C1 segment of cervical spinal cord (tissue), 14 donors: ENCODE measurements at places on chromosomes 12 and 14.

DNA sequence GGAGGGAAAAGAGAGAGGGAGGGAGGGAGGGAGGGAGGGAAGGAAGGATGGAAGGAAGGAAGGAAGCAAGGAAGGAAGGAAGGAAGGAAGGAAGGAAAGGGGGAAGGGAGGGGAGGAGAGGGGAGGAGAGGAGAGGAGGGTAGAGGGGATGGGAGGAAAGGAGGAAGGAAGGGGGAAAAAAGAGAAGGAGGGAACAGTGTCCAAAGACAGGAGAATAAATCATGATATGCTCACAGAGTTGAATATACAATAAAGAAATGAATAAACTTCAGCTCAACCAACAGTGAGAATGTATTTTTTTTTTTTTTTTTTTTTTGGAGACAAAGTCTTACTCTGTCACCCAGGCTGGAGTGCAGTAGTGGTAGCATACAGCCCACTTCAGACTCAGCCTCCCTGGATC lies 4.0 kb downstream of the OR6J1 start:
- no peak for DNase-seq

GRCh38 chr12:57771236-57771872 lies 551 bp downstream of the METTL1 start:
- DNase-seq = no peak

DNA sequence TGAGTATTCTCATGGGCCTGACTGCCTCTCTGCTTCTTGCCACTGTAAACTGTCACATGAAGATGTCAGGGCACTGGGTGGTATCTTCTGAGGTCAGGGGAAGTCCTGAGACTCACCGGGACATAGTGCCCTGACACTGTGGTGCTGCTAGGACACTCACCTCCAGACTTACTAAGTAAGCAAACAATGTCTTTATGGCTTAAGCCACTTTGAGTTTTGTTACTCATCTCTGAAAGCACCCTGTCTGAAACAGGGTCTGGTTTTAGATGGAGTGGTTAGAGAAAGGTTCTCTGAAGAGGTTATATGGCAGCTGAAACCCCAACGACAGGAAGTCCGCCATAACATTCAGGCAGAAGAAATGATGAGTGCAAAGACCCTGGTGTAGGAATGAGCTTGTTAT lies 22.7 kb downstream of the GPR19 start:
- no peak for DNase-seq

DNA sequence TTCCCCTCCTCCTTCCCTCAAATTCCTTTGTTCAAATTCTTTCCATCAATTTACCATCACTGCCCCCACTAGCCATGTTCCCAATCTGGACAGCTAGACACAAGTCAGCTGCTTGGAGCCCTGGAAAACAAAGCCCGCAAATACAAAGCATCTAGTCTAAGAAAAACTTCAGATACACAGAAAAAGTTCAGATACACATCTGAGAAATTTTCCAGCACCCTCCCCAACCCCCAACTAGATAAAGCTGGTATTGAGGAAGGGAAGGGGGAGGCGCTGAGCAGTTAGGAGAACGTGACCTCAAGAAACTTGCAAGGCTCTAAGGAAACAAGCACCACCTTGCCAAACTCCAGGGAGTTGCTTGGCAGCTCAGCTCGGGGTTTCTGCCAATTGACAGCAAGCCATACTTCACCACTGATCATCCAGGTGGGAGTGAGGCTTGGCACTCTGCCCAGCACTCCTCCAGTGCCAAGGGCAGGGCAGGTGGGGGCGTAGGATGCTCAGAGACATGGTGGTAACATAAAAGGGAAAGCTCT lies 5.1 kb upstream of the CNIH1 start:
- DNase-seq = no peak

DNA sequence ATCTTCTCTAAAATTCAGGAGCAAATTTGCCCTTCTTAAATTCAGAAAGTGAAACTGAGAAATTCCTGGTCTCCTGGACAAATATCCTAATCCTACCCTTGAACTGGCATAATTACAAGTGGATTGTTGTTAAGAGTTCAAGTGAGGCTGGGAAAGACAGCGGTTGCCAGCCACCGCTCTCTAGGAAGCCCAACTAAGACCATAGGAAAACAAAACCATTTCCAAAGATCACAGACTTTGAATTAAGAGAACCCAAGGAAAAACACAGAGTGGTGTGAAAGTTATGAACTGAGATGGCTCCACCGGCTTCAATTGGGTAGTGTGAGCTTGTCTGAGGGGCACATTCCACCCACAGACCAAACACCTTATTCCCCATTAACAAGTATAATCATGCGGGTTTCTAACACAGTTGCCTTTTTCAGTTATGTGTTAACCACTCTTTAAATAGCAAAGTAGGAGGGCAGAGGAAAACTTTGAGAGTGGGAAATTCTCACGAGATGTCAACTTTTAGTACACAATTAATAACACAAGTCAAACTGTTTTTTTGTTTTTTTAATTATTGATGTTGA lies 1628.8 kb upstream of the SEL1L start:
- DNase-seq = no peak

GRCh38 chr12:48351022-48351708 lies 446 bp upstream of the ZNF641 start:
- DNase-seq = peak; percentile 85

- no peak for DNase-seq
Measured at GRCh38 chr12:92543359-92543758, 159.4 kb upstream of the PLEKHG7 start.

DNA sequence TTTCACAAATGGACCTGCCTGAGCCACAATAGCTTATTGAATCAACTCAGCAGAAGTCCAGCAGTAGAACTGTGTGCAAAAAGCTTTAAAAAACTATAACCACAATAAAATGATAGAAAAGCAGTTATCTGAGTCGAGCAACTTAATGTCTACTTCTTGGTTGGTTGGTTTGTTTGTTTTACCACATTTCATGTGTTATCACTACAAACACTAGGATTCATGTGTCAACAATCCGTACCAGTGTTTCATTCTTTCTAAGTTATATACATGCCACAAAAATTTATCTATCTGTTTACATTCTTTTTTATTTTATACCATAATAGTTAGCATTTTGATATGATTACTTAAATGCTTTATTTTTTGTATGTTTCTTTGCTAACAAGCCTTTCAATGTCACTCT lies 339.0 kb downstream of the KCNH5 start:
- DNase-seq = no peak

DNA sequence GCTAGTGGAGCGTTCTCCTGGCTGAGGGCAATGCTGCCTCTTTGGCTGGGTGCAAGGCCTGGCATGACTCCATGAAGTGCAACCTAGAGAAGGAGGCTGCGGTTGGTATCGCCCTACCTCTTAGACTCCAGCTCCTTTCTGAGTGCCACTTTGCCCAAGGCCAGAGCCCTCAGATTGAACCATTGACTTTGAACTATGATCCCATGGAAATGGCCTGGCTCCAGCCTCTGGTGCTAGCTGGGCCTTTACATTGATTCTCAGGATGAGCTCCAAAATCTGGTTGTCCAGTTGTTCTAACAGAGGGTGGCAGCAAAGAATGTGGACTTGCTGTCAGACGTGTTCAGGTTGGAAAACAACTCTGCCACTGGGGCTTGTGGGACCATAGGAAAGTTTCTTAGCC lies 16.1 kb upstream of the SMOC1 start:
- no peak for DNase-seq

DNA sequence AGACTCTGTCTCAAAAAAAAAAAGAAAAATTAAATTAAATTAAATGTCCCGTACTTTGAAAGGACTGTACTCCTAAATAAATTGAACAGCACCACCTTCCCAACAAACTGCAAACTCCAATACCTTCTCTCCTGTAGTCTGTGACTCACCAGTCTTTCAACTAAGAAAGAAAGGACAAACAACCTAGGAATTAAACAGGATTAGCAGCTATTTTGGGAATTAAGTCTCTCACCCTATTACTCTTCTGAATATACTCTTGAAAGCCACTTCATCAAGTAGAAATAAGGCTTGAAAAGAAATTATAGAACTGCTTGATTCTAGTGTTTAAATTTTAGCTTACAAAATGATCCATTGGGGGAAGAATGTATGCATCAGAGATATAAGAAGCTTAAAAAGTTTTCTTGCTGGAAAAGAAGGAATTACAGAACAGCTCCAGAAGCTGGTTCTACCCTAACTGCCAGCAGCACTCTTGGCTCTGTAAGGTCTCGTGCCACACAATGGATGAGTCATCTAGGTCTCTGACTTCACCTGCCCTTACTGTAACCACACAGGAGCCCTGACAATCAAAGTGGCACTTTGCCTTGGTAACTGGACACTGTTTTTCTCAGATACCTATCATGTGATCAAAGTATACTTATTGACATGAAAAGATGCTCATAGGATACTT lies 57.0 kb upstream of the CERS5 start:
- DNase-seq = no peak

DNA sequence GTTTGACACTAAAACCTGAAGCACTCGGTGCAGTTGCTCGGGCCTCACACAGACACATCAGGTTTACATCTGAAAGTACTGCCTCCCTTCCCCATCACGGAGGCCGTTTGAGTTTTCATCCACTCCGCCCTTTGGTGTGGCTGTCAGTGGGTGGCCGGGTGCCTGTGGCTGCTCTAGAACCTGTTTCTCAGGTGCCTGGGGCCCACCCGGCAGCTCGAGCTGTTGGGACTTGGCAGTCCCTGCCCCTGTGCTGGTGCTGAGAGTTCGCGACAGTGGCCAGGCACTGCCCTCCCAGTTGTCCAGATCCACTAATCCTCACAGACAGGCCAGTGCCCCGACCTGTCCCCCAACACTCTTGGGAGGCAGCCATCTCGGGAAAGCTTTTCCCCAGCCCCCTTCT lies 22.4 kb downstream of the XRCC3 start:
- DNase-seq = no peak

DNA sequence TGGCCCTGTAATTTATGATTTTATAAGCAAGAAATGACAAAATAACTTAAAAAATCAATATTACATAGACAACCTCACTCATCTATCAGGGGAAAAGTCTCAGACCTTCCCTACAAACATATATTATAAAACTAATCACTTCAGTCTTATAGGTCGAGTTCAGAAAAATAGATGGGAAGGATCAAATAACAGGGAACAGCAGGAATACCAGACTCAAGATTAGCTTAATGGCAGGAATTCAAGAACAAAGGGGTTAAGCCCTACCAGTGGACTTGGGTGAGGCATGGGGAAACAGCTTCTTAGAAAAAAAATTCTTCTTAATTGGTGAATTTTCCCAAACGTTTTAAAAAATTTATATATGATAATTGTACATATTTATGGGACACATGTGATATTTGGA lies 51.6 kb upstream of the CRY1 start:
- no peak for DNase-seq
